ENCODE measurements at places on chromosomes 11 and 22. TPM values are rescaled to one million over a fixed set of nuclear protein-coding genes. Genes with fewer than 3 reads are reported as not detected.

- DNase-seq = no peak
Observed at GRCh38 chr11:75954039-75954438, 139.0 kb downstream of the UVRAG start.

DNA sequence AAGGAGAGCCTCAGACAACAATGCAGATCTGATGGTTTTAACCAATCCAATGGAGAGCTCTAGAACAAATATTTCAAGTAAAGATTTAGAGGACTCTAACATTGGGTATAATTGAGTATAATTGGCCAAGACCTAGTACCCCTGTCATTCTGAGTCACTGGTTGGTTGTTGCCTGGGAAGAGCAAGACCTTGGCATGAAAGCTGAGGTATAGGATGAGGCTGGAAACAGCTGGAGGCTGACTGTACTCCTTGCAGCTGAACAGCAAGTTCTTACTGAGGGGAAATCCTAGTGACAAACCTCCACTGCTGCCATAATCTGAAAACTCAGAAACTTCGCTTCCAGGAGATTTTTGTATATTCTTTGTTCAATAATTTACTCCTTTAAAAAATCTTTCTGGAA is 54.3 kb upstream of the MUC15 start:
- no peak for DNase-seq

DNA sequence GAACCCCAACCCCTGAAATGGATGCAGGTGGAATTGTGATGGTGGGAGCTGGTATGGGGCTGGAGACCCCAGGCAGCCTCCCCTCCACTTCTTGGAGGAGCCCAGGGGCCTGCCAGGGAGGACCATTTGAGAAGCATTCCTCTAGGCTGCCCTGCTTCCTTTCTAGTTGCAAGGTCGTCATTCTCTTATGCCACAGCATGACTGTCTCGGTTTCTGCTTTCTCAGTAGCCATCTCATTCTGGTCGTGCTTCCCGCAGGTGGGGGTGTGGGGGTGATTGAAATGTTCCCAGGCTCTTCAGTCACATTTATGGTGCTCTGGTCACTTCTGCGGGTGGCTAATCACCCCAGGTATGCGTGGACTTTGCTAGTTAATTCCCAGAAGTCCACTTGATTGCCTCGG is 223.7 kb upstream of the TBCEL start:
- no peak for DNase-seq

DNA sequence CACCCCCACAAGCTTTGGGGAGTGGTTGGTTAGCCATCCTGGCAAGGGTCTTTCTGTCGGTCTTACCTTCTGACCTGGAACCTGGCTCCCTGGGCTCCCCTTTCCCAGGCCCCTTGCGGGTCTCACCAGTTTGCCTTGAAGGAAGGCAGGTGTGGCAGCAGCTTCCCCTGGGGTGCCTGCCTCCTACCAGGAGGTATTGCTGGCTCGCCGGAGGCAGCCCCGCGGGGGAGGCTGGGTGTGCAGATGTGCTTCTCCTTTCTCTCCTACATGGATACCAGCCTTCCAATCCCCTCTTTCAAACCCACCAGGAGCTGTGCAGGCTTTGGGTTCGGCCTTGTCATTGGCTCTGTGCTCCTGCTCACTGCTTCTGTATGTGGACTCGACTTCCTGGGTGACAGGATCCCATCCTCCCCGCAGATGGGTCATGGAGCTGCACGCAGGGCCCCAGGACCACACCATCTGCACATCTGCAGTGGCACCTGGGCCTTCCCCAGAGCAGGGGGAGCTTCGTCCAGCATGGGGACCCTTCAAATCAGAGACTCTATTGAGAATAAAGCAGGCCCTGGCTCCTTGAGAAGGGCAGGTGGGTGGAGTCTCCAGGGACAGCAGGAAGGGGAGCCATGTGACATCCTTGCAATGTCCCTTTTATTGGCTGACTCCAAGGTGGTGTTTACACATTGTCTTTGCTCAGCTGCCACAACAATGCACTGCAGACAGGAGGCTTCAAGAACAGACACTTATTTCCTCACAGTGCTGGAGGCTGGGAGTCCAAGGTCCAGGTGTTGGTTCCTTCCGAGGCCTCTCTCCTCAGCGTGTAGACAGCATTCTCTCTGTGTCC is 592.0 kb downstream of the BRD1 start:
- no peak for DNase-seq

GRCh38 chr11:128026596-128026995 is 560.8 kb downstream of the ETS1 start:
- peak; percentile 49 for DNase-seq

DNA sequence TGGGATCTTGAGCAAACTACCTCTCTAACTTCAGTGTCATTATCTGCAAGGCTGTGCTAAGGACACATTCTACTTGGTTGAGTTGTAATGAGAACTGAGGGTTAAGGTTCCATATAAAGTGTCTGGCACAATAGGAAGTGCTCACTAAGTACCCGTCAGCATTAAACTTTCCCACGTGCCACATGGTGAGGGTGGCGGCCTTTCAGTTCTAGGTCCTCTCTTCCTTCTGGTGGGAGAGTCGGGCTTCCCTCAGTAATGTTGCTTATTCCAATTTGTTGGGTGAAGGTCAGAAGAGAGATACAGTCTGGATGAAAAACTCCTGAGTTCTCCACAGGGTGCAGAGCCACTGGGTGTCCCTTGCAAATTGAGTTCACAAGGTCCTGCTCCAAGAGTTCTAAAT is 4.6 kb upstream of the CD6 start:
- no peak for DNase-seq

DNA sequence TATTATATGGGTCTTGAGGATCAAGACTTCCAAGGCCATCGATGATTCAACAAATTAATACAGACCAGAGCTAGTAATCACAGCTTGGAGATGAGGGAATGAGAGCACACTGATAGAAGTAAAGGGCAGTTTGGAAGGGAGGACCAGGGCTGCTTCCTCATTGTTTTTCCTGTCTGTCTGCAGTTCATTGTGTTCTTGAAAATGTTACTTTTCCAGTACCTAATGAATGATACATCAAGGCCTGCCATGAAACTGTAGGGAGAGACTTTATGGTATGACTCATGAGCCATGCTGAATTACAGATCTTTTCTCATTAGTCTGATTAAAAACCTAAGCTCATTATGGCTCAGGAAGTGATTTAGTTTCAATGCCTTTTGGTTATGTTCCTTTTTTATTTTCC is 855.6 kb downstream of the KCNA4 start:
- no peak for DNase-seq

DNA sequence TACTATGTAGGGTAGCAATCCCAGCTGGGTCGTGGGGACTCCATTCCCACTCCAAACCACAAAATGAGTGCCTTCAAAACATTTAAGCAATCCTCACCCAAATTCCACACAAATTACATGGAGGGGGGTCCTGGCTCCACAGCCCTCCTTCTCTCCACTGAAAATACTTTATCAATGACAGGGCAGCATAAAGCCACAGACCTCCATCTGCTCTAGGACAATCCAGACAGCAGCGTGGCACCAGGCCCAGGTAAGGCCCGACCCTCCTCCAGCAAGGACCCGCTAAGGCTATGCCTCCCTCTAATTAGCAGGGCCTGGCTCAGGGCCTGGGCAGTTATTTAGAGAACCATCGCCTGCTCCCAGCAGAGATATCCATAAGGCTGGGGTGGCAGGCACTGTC is at the start of gene PANX3:
Gene PANX3 (plus strand): TSS at position 365 of the 400 bp plus-strand sequence. CDS start 129 bp downstream, outside the sequence.
- DNase-seq = no peak

DNA sequence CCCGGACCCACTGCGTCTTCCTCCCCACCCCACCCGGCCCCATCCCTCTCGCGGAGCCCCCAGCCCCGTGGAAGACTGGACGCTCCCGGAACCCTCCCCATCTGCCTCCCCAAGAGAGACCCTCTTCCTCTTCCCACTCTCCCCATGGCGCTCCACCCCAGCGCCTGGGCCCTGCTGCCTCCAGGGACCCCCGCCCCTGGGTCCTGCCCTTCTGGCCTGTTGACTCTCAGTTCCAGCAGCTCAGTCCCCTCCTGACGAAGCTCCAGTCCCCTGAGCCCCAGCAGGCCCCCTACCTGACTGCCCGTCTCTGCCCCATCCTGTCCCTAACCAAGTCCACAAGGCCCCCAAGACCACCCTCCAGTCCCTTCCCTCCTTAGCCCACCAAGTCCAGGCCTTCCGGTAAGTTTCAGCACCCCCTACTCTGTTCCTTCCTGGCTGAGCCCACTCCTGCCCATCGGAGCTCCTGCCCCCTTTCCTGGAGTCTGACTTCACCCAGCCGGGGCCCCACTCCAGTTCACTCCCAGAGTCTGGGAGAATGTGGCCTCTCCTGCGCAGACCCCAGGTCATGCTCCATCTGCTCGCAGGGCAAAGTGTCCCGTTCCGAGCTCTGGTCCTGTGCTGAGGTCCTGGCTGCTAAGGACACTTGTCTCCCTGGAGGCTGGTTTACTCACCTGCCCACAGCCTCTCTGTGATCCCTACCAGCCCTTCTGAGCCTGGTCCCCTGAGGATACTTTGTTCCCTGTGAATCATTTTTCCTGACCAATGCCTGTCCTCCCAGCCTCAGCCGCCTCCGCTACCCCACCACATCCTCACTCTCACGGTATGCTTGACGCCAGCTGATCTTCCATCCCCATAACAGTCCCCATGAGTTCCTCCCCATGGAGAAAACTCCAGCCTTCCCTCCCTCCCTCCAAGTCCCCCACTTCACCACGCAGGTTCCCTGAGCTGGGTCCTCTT is 722 bp downstream of the IFITM10 start:
- peak; percentile 66 for DNase-seq

GRCh38 chr11:8002676-8003075 is 15.5 kb downstream of the EIF3F start:
- no peak for DNase-seq

- DNase-seq = no peak
Observed at GRCh38 chr11:66857234-66857926, 516 bp downstream of the LRFN4 start.

- DNase-seq = no peak
Observed at GRCh38 chr11:113193946-113194345, 120.4 kb upstream of the TTC12 start.

DNA sequence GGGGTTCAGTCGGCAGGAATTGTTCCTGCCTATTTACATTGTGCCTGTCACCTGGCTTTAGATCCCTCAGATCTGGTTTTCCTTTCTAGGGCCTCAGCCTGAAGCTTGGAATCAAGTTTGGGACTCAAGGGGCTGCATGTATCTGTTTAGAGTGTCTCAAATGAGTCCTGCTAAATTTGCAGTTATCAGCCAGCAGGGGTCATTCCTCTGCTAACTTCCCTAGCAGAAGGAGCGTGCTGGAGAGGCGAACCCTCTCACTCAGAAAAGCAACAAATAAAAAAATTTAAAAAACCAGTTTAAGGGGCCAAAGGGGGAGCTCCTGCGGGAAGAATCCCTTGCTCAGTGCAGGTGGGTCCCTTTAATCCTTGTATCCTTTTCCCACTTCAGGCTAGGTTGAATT is 1220.2 kb downstream of the JRKL start:
- no peak for DNase-seq

- DNase-seq = no peak
Observed at GRCh38 chr22:17402293-17402692, 33.0 kb downstream of the CECR2 start.

GRCh38 chr11:73493956-73494598 is 103.8 kb downstream of the FAM168A start:
- DNase-seq = peak; percentile 88

- DNase-seq = no peak
Observed at GRCh38 chr11:446891-447290, 3.2 kb upstream of the PTDSS2 start.

TBCEL gene
- total RNA-seq = 9.7 TPM

KCNJ1 gene
- total RNA-seq = not detected

SERPIND1 gene
- not detected for total RNA-seq

ART1 gene
- total RNA-seq = not detected

OR52I2 gene
- total RNA-seq = not detected

KRTAP5-10 gene
- total RNA-seq = not detected

DDT gene
- 58.7 TPM for total RNA-seq

PIH1D2 gene
- total RNA-seq = 0.19 TPM

SNX32 gene
- total RNA-seq = 0.16 TPM

KBTBD4 gene
- 22.9 TPM for total RNA-seq

Data from SJSA1 (cell line).